Inflammatory macrophage treated with lipopolysaccharide for 4 hours (primary cell): ENCODE measurements at places on chromosomes 3 and 15.
A peak's percentile ranks its signal among the peaks of the same experiment; 100 is the strongest.

- DNase-seq, result no peak
Observed at GRCh38 chr3:151316267-151316991, at the start of gene GPR87. GPR87 (minus strand) TSS chr3:151316820; CDS start chr3:151300100, 16,720 bp downstream.

DNA sequence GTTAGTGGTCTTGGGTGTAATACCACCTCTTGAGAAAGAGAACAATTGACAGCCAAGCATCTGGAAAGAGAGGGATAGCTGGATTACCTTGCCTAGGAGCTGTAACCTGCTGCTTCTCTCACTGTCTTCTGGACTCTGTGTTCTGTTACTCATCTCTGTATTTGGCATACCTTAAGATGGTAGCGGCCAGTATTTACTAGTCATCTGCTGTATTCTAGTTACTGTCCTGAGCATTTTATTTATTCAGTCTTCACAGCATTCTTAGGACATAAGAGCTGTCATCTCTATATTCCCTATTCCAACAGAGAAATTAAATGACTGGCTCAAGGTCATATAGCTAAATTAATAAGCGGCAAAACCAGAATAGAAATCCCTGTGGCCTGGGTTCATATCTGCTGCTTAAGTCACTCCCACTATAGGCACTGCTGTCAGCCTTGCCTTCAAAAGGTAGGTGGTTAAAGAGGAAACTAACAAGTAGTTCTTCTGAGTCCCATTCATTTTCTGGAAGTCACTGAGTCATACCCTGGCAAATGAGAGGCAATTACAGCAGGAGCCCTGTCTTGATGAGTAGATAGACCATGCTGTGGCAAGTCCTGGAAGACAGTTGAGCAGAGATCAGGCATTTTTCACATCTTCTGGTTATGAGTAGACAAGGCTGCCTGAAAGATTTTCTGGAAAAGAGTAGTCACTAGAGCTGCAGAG is 68.2 kb downstream of the RAB7A start:
- peak; percentile 79 for DNase-seq

DNA sequence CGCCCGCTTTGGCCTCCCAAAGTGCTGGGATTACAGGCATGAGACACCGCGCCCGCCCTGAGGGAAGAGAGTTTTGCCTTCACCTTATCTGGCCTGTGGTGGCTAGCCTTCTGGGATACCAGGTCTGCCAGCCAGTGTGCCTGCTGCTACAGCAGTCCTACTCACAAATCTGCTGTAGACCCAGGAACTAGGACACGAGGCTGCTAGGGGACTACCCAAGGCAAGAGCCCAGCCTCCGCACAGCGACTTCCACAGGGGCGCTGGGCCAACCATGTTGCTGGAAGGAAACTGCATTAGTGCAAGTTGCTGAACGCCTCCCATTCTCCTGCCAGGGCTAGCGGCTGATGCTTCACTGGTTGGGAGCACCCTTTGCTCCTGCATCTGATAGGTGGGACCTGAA is 53.7 kb downstream of the DHX30 start:
- DNase-seq, result no peak

- no peak for DNase-seq
Observed at GRCh38 chr15:25862071-25862471, 1.1 kb downstream of the ATP10A start.

DNA sequence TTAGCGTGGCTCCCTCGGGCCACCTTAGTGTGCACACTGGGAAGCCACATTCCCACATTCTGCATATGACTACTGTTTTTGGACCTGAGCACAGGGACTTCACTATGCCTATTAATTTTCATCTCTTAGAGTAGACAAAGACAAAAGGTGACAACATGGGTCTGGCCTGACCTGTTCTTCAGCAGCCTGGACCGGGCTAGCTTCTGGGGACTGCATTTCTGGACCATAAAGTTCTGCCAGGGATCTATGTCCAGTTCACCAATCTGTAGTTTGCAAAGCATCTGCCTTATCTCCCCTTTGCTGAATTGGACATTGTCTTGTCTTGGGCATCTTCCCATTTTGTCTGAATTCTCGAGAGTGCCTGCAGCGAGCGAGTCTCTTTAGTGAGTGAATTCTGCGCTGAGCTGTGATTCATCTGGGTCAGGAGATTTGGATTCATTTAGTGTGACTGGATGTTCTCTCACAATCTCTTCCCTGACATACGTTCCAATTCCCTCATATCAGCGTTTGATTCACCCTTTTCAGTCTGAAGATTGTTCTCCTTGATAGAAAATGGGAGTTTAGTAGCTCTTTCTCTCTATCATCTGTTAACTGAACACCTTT is 112.2 kb upstream of the PLXNA1 start:
- no peak for DNase-seq

DNA sequence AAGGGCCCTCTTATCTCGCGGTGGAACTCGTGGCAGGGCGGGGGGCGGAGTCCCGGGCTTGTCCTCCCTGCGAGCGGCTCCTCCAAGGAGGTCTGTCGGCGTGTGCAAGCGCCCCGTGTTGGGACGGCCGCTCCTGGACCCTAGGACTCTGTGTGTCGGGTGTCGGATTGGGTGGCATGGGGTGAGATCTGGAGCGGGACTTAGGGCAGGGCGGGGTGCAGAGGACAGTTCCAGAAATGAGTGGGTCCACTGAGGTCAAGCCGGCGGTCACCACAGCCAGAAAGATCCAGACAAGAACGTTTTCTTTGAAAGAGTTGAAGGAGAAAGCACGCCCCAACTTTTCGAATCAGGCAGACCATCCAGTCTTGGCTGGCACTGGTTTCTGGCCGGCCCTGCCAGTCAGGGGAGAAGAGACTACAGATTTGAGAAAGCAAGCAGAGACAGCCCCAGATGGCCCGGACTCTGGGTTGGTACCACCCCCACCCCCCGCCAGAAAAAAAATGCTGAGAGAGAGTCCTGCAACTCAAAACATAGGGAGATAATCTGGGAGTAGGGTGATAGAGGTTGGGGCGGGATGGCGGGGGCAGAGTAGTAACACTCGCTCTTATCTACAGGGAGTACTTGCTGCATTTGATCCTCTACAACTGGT is 784 bp upstream of the CISH start:
- no peak for DNase-seq

- DNase-seq, result peak; percentile 6
Observed at GRCh38 chr15:95129574-95129973, 898.2 kb downstream of the MCTP2 start.

GRCh38 chr15:61175024-61175423 is 54.1 kb downstream of the RORA start:
- DNase-seq, result no peak

- no peak for DNase-seq
Observed at GRCh38 chr3:133706033-133706432, 40.2 kb upstream of the TF start.

GRCh38 chr3:2937592-2937991 is 172.6 kb downstream of the IL5RA start:
- DNase-seq, result no peak

DNA sequence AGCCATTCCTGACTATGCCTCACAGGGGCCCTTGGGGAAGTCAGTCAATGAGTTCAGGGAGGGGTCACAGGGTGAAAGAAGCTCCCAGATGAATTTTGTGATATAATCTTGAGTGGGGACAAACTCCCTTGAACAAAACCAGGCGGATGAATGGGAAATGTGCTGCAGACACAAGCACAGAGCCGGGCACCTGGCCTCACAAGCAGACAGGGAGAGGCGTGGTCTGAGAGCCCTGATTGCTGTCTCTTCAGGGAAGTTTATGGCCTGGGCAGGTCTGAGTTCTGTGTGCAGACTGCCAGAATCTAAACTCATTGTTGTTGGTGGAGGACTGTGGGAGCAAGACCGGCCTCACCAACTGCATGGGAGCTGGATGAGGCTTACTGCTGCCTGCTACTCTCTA is 591.8 kb downstream of the EPHA3 start:
- no peak for DNase-seq

DNA sequence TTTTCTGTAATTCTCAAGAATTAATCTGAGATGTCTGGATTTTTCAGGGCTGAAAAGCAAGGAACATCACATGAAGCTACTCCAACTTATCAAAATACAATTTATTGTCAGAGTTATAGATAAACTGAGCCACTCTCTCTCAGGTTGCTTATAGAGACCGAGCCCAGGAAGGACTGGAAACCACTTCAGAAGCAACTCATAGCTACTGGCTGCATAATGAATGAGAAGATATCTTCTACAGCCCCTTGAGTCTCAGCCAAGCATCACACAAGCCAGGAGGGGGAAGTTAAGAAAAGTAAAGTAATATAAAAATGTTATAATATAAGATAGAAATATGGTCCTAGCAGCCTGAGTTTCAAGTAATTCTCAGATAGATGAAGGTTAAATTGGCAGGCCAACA is 186.0 kb downstream of the TNIK start:
- DNase-seq, result no peak

DNA sequence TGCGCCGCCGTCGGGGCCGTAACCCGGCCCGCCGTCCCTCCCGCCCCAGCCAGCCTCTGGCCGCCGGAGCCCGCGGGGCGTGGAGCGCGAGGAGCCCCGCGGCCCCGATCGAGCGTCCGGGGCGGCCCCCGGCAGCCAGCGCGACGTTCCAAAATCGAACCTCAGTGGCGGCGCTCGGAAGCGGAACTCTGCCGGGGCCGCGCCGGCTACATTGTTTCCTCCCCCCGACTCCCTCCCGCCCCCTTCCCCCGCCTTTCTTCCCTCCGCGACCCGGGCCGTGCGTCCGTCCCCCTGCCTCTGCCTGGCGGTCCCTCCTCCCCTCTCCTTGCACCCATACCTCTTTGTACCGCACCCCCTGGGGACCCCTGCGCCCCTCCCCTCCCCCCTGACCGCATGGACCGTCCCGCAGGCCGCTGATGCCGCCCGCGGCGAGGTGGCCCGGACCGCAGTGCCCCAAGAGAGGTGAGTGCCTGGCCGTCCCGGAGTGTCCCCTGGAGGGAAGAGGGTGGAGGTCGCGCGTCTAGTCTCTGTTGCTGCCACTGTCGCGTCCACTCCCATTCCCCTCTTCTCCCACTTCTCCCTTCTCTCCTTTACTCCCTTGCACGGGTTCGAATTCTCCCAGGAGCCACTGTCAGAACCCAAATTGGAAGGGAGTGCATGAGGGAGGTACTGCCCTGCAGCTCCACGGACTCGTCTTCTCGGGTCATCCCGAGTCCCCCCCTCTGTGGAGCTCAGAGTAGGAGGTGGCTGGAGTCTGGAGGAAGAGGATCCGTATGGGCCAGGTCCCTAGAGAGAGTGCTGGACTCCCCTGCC is 585 bp downstream of the CSK start:
- DNase-seq, result peak; percentile 66

- DNase-seq, result no peak
Observed at GRCh38 chr3:111506435-111506834, 35.6 kb upstream of the CD96 start.

DNA sequence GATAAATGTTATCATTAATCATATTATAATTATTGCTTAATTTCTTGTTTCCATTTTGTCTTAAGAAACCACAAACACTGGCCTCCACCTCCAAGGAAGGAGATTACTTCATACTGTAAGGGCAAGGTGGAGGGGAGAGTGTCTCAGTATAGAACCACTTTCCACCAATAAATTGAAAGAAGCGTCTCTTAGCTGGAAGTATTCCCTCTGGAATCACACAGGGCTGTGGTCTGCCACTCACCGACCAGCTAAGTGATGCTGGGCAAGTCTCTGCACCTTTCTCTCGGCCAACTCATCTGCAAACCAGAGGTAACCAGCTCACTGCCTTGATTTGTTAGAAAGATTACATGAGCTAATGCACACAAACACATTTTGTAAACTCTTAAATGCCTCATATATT is 63.1 kb downstream of the EIF4E3 start:
- DNase-seq, result no peak

DNA sequence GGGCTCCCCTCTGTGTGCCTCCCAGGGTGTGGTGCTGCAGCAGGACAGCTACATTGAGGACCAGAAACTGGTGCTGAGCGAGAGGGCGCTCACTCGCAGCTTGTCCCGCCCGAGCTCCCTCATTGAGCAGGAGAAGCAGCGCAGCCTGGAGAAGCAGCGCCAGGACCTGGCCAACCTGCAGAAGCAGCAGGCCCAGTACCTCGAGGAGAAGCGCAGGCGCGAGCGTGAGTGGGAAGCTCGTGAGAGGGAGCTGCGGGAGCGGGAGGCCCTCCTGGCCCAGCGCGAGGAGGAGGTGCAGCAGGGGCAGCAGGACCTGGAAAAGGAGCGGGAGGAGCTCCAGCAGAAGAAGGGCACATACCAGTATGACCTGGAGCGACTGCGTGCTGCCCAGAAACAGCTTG is 53.7 kb downstream of the KLHL25 start:
- no peak for DNase-seq

- no peak for DNase-seq
Observed at GRCh38 chr15:52382647-52383046, 87.0 kb upstream of the MYO5C start.

- peak; percentile 49 for DNase-seq
Observed at GRCh38 chr15:84772467-84772866, 24.1 kb downstream of the ZNF592 start.

DNA sequence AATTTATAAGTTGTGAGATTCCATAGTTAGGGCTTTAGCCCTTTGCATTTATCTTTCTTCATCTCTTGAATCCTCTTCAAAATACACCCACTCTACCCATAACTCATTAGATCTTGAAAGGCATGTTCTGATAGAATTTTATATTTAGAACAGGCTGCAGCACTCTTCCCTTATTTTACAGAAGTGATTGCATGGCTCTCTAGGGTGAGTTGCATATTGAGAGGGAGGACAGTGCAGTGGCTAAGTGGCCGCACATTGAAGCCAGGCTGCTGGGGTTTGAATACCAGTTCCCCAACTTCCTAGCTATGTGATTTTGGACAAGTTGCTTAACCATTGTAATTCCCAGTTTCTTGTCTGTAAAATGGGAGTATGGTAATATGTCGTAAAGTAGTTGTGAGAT is 2.5 kb downstream of the CD86 start:
- peak; percentile 70 for DNase-seq

DNA sequence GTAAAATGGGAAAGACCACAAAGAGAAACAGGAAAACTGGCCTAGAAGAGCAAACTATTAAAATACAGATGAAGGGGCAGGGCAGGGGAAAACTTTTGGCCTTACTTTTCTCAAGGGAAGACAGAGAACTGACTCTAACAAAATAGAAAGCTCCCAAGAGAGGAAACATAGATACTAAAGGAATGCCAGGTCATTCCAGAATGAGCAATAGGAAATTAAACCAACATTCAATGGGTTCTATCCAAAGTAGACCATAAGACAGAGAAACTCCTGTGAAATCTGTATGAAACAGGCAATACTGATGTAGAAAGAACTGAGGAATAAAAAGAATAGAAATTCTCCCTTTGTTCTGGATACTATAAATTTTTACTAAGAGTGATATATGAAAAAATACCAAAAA is 491.8 kb downstream of the MECOM start:
- no peak for DNase-seq

- DNase-seq, result peak; percentile 27
Observed at GRCh38 chr3:179421500-179421899, 29.8 kb downstream of the GNB4 start.

DNA sequence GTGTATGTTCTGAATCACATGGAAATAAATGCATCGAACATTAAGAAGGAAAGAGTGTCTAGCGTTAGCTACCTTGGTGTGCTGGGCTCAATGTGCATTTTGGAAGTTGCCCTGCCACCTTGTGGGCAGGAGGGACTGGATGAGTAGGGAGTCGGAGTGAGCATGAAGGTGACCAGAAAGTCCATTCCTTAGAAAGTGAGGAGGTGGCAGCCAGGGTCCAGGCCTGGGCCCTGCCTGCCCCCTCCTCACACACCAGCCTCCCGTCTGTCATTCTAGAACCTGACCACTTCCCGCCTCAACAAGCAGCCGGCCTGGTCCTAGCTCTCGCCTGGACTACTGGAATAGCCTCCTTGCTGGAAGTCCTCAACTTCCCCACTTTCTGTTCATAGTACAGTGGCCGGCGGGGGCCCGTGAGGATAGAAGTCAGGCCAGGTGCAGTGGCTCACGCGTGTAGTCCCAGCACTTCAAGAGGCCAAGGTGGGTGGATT is 10.2 kb upstream of the GATA2 start:
- no peak for DNase-seq

- DNase-seq, result no peak
Observed at GRCh38 chr3:31925271-31925630, 55.8 kb downstream of the OSBPL10 start.
